ENCODE measurements at places on chromosomes 3 and 15.

DNA sequence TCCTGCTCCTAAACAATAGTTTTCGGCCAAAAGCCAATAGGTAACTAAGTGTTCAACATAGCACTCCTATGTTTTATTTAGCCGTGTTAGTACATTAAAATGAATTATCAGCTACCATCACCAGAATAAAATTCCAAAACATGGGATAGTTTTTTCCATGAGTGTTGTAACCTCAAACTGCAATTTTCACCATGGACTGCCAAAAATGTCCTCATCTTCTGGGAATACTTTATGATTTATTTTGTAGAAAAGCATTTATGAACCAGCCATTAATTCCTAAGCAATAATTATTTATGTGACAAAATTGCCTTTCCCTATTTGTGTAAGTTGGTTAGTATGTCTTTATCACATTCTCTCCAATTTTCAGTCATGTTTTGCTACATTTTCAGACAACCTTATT, 438.1 kb downstream of the NAALADL2 start:
- DNase-seq: no peak

- DNase-seq: no peak
These were observed 1064.6 kb downstream of the TUSC7 start for GRCh38 chr3:117774130-117774529.

- DNase-seq: no peak
These were observed 682.5 kb downstream of the GRM7 start for GRCh38 chr3:7543294-7543880.

DNA sequence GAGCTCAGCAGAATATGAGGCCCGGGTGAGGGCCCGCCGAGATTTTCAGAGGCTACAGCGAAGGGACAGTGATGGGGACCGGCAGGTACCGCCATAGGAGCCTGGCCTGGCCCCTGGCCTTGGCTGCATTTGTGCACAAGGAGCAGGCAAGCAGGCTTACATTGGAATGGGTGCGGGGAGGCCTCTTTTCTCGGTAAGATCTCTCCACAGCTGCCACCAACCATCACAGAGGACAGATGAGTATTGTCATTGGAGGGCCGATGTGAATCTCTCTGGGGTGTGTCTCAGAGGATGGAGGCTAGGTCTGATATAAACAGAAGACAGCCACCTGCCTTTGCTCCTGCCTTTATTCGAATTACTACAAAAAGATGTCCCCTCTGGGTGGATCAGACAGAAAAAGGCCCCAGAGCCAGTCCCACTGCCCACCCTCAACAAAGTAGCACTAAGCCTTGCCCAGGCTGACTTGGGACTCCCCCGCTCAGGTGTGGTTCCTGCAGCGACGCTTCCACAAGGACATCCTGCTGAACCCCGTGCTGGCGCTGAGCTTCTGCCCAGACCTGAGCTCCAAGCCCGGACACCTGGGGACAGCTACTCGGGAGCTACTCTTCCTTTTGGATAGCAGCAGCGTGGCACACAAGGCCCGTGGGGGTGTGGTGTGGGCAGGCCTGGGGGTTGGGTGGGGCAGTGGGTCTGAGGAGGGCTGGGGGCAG, 5.4 kb downstream of the VWA5B2 start:
- no peak for DNase-seq

GRCh38 chr3:175258763-175259162, 399.6 kb downstream of the NAALADL2 start:
- DNase-seq: no peak

DNA sequence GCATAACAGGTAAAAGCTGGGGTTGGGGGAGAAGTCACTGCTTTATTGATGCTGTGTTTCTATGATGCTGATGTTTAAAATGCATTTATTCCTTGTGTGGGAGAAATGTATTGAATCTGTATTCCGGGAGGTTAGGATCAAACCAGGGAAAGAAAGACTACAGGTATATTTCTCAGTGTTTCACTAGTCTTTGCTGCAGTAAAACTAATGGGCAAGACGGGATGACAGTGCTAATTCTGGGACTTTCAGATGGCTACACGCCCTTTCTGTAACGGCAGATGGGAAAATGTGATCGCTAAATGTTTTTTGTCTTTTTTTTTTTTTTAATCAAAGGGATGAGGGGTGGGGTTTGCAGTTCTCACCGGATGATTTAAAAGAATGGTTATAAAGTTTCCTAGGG, 393 bp downstream of the CNTN6 start:
- no peak for DNase-seq

GRCh38 chr3:132237652-132238032, 79.6 kb upstream of the ACP3 start:
- DNase-seq: no peak

- no peak for DNase-seq
These were observed 80.5 kb downstream of the UBE2E2 start for GRCh38 chr3:23283625-23284024.

GRCh38 chr3:98768961-98769360, 5.8 kb downstream of the ST3GAL6 start:
- DNase-seq: no peak

- DNase-seq: no peak
These were observed 25.9 kb downstream of the RFTN1 start for GRCh38 chr3:16487511-16488175.

DNA sequence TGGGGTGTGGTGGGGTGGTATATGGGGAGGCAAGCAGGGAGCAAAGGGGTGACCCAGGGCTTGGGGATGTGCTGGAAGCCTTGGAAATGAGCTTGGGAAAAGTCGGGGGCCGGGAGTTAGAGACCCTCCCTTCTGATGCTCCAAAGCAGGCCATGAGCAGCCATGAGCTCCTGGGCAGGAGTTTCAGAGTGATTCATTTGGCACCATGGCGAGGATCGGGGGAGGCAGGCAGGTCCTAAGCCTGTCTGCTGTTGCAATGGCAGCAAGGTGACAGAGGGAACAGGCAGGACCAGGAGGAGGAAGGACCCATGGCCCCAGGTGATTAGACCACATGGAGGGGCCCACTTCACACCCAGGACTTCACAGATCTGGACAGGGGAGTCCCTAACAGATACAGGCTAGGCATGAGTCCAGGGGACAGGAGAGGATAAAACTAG, 21.3 kb downstream of the RGMA start:
- no peak for DNase-seq

DNA sequence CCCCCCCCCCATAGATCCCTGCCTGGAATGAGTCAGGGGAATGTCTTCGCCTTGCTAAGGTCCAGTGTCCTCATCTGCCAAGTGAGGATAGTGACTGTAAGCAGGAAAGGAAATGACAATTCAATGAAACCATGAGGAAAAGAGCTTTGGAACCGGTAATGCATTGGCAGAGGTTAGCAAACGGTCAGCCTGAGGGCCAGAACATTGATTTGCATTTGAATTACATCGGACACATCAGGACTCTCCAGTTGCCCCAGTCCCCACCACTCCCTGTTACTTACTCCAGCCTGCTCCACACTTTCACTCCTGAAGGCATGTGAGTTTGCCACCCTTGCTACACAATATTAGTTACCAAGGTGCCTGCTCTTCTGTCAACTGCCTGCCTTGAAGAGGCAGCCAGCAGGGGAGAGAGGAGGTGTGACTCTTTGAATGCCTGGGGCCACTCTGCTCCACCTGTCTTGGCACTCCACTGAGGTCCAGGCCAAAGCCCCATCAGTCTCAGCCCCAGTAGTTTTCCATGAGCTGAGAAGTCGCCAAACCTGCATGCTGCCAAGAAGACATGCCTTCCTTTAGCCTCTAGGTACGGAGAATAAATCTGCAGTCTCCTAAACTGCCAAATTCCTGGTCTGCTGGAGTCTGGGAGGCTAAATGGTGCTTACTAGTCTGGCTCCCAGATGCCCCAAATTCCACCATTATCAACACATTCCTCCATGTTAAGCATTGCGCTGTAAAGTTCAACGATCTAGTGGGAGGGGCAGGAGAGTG, 191.7 kb upstream of the TLE3 start:
- no peak for DNase-seq

DNA sequence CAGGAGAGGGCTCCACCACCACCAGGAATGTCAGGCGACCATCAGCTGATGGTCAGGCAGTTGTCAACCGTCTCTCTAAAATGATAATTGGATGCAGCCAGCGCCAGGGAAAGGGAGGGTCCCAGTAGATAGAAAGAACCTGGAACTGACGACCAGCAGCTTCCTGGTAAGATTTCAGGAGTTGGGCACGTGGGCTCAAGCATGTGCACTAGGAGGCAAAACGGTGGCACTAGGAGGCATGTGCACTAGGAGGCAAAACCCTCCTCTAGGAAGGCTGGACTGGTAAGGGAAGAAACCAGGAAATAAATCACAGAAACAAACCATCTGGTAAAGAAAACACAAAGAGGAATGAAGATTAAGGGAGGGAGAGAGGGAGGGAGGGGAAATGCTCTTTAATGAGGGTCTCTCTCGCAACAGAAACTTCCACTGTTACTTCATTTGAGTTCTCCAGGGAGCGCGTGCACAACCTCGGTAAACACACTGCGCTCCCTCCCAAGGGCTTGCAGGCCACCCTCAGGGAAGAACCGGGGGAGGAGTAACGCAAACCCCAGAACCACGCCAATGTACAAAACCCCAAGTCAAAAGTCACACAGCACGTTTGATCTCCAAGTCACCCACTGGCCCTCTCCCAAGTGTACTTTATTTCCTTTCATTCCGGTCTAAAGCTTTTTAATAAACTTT, 116.7 kb downstream of the XXYLT1 start:
- DNase-seq: no peak

- no peak for DNase-seq
These were observed 307.6 kb downstream of the RYR3 start for GRCh38 chr15:33618350-33618749.

DNA sequence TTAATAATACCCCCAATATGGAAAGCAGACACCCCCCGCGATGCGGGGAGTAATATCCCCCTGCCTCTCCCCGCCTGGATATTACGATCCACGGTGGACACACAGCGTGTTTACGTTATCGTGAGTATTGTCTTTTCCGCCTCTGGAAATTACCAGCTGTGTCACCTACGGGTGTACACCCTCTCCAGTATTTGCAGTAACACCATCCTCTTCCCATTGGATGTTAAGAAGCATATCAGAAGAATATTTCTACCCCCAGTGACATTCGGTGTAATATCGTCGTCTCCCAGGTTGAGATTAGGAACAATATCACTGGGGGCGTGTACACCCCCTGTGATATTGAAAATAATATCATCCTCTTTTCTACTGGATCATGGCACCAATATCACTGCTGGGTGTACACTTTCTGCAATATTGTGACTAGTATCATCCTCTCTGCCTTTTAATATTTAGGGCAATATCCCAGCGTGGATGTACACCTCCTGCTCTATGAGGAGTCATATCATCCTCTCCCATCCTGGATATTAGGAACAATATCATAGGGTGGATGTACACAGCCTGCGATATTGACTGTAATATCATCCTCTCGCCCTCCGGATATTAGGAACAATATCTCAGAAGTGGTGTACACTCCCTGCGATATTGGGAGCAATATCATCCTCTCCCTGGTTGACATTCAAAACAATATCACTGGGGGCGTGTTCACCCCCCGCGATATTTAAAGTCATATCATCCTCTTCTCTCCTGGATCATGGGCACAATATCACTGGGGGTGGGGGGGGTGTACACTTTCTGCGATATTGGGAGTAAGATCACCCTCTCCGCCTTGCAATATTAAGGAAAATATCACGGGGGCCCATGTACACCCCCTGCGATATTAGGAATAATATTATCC, 20.3 kb upstream of the BMF start:
- DNase-seq: no peak

DNA sequence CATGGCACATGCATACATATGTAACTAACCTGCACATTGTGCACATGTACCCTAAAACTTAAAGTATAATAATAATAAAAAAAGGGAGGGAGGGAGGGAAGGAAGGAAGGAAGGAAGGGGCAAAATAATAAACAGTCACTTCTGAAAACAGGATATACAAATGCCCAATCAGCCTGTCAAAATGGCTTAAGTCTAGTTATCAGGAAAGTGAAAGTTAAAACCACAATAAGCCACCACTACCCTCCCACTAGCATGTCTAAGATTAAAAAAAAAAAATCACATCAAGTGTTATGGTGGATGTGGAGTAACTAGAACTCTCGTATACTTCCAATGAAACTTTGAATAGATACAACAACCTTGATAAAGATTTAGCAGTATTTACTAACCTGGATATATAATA, 145.6 kb upstream of the GMNC start:
- no peak for DNase-seq

GRCh38 chr3:36428445-36428844, 48.1 kb downstream of the STAC start:
- no peak for DNase-seq

GRCh38 chr3:159082519-159082918, 280.7 kb downstream of the MFSD1 start:
- no peak for DNase-seq

DNA sequence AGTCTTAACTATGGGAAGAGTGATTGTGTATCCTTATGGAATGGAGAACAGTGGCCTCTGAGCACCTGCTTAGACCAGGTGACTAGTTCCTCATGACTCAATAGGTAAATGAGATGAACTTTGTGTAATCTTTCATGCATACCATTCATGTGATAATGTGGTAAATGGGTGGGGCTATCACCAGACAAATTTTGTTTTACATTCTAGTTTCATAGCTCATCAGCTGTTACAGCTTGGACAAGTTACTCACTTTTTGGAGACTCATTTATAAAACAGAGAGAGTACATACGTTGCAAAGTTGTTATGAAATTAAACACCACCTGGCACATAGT, 103.7 kb upstream of the TGFBR2 start:
- no peak for DNase-seq

- no peak for DNase-seq
These were observed 68.2 kb downstream of the NTRK3 start for GRCh38 chr15:88188300-88188699.
